WTC11 (cell line): ENCODE measurements at places on chromosomes 7 and 10.

DNA sequence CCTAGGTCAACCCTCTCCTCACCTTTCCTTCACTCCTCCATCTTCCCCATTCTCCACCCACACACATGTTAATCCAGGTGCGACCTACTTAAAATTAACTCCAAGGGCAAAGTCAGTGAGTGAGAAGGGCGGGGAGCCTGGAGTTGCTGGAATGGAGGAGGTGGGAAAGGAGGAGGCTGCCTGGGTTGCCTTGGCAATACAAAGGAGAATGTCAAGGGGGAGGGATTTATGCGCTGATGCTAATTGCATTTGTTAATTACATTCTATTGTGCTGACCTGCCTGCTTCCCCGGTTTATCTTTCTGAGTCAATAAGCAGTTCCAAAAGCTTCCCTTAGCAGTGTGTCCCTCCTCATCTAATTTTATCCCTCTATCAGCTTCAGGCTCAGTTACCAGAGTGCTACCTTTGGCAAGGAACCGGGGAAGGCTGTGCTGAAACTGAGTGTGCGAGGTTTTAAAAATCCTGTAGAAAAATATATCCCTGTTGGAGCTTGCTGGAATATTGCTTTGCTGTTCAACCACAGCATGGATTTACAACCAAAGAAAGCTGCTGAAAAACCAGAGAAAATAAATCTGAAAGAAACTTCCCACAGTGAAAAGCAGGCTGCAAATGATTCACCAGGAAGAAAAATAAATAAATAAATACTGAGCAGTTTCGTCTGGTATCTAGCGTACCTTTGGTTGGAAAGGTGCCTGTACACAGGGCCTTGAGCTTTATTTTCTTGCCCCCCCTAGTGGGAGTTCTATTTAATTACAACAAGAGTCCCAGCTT lies 113.2 kb upstream of the DGKB start:
- DNase-seq: peak; percentile 73

GRCh38 chr7:33035776-33036175 lies 26.8 kb downstream of the NT5C3A start:
- DNase-seq: no peak

DNA sequence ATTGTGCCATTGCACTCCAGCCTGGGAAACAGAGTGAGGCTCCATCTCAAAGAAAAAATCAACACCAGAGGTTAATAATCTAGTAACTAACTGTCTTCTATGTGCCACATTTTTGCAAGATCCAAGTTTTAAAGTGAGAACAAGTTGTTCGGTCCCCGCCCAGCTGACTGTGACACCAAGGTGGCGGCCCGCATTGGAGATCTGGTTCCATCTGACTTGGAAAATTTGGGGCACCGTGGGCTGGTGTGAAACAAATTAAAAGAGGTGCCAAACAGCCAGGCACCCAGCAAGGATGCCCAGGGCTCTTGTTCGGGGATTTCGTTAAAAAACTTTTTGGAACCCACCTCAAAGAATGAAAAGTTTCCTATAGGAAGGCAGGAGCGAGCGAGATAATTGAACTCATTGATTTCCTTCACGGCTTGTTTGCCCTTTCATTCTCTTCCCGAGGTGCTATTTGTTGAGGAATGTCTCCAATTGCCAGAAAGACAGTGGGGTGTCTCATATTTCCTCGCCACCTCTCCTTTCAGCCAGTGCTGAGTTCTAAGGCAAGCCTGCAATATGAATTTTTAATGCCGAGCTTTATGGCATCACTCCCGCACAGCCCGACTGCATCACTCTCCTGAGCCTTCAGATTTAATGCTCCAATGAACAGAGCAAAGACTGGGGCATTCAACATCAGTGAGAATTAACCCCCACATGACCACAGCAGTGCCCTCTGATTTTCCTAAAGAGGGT lies 156.9 kb upstream of the SH2B2 start:
- DNase-seq: no peak

GRCh38 chr10:127563718-127564553 lies 14.8 kb downstream of the NPS start:
- DNase-seq: peak; percentile 58

GRCh38 chr7:150516956-150517745 lies 2.5 kb downstream of the GIMAP7 start:
- no peak for DNase-seq

- DNase-seq: no peak
Observed at GRCh38 chr10:43078175-43078985, 1.5 kb downstream of the RET start.

DNA sequence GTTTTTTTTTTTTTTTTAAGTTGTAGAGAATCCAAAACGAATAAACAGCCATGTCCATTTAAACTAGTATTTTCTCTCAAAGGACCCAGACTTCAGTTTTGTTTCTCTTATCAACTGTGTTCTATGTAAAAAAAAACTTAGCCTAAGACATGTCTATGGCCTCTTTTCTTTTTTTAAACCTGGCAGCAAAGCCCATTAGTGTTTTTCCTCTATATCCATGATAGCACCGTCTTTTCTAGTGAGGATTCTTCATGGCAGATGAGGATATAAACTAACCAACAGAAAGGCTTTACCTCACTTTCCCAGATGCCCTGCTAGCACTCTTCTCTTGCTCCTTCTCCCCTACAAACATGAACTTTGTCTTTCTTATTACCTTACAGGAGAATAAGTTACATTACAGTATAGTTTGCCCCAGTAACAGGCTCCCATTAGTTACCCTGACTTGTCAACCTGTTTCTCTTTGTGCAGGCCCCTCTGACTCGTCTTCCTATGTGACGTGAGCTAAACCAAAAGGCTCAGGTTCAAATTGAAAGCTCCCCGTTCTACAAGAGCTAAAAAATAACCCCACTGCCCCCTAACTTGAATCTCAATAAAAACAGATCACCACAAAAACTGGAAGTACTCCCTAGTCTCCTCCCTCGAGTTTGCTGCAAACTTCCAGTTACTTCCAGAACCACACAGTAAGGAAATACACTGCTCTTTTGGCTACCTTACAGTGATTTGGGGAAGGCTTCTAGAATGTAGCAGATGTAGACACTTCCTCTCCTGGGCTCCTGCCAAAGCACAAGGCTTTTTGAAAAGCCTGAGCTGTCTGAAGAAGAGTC lies 20.1 kb downstream of the P4HA1 start:
- no peak for DNase-seq

DNA sequence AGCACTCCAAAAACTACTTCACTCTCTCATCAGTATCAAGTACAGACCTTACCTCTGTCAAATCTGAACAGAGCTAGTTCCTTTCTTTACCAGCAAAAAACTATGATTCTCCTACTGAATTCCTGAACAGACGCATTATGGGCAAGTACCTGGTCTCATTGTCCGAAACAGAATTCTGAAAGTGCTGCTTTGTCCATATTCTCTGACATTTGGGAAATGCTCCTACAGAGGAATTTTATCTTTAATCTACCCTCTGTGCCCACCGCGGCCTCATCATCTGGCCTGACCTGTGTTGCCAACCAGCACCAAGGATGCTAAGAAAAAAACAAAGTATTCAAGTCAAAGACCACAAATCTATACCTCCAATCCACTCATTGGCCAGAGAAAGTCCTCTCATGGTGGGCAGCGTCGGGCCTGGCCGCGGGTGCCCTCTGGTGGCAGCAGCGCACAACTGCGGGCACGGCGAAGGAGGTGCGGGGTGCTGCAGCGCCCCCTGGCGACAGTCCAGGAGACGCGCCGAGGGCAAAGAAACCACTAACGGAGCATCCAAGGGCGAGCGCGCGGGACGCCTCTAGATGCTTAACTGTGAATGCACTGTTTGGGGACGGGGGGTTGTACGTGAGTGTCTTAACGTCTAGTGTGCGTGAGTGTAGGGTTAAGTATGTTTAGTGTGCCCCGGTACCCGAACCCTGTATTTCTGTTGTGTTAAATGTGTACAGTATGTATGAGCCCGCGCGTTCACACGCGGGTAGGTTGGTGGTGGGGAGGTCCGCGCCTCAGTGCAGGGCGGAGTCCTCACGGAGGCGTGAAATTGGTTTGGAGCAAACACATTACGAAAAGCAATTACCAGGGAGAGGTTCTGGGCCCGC lies 5.0 kb upstream of the GBX1 start:
- DNase-seq: peak; percentile 78

DNA sequence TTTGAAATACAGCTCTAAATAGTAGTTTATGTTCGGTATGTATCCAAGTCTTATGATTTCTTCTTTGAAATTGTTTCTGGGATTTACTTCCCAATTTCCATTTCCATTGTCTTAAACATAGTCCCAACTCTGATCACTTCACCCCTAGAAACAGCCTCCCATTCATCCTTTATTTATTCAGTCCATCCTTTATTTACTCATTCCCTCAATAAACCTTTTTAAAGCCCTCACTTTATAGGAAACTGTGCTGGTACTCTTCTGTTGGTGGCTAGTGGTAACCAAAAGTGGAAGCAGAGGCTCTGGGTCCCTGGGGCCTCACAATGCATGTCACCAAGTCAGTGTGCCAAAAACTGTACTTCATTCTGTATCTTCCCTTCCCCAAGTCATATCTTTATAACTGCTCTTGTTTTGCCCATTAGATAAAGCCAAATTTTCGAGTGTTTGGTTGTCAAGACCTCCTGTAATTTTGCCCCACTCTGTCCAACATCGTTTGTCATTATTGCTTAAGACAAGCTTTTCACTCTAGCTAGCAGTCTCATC lies 3.9 kb upstream of the EPC1 start:
- no peak for DNase-seq

DNA sequence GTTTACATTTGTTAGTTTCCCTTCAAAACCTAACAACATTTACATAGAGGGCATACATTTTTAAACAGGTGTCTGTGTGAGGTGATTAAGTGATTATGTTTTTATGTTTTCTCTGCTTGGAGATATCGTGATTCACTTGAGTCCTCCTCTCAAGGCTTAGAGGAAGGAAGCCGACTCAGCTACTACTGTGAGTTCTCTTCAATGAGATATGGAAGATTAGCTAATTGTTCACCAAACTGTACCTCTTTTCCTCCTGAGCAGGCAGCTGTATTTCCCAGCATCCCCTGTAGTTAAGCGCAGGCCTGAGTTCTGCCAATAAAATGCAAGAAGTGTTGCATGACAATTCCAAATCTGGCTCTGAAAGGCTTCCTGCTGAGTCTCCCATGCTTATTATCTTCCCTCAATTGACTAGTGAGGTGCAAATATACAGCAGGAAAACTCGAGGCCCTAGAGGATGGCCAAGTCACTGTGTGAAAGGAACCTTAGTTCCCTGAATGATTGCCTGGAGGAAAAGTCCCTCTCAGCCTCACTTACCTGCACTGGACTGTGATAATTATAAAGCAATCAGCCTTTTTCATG lies 528.7 kb downstream of the GRM8 start:
- no peak for DNase-seq

GRCh38 chr10:45404770-45405120 lies 30.7 kb downstream of the ALOX5 start:
- DNase-seq: no peak

GRCh38 chr10:35005868-35006267 lies 84.3 kb downstream of the CUL2 start:
- DNase-seq: no peak

GRCh38 chr10:131822013-131822691 lies 78.7 kb upstream of the PPP2R2D start:
- peak; percentile 6 for DNase-seq

GRCh38 chr7:81956520-81956919 lies 186.7 kb upstream of the HGF start:
- DNase-seq: no peak

- peak; percentile 55 for DNase-seq
Observed at GRCh38 chr10:97498841-97499560, at the start of gene UBTD1. Gene UBTD1, plus strand, starts transcription at chr10:97498924. Its CDS starts 280 bp downstream, at chr10:97499204.

DNA sequence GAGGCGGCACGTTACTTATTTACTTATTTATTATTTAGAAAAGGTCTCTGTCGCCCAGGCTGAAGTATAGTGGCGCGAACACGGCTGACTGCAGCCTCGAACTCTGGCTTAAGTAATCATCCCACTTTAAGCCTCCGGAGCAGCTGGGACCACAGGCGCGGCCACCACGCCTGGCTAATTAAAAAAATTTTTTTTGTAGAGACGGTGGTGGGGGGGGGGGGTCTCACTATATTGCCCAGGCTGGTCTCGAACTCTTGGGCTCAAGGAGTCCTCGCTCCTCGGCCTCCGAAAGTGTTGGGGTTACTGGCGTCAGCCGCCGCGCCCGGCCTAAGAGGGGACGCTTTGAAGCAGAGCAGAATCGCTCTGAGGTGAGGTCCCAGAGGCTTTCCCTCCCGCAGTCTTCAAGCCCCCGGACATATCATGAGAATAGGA lies 675 bp upstream of the FRAT2 start:
- DNase-seq: peak; percentile 37

DNA sequence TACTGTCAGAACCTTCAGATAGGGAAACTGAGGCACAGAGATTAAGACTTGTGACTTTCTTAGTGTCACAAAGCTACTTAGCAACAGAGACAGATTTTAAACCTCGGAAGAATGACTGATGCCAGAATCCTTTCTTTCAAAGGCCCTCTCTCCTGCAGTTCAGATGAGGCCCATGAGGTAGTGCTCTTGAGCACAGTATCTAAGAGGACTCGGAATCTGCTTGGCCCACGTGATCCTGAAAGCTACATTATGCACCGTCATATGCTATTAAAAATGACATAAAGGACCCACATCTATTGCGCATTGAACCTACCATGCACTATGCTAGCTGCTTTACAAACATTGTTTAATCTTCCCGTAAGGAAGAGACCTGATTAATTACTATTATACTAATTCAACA lies 355.9 kb downstream of the SFMBT2 start:
- peak; percentile 26 for DNase-seq

DNA sequence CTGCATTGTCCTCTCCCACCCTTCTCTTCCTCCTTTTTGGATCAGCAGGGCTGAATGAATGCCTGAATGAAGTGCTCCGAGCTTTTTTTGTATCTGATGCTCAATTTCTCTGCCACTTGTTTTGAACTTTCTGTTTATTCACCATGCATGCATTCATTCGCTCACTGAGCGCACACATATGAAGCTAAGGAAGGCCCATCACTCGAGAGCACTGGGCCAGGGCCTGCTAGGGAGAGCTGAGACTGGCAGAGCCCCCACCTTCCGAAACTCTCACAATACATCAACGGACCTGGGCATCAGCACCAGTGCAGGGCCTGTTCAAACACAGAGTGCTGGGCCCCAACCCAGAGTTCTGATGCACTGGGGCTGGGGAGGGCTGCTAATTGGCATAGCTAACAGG lies 45.7 kb downstream of the RPS24 start:
- no peak for DNase-seq

GRCh38 chr7:26853788-26854393 lies 10.5 kb downstream of the SKAP2 start:
- DNase-seq: no peak

DNA sequence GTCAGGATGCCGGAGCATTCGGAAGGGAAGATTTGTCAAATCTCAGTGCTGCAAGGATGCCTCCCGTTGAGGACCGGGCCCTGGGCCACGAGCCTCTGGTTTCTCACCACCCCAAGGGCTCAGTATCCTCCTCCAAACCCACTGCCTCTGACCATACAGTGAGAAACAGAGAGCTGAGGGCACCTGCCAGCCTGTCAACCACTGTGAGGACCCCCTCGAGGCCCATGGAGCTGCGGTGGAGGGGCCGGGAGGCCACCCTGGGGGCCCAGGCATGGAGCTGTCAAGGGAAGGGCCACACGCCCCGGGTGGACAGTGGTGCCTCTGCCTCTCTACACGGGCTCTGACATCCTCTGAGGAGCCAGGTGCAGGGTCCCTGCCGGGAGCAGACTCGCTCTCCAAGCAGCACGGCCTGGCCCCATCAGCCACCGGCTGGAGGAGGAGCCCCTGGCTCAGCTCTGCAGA lies 248.0 kb upstream of the TCERG1L start:
- DNase-seq: no peak
